ENCODE measurements at places on chromosomes 5 and 9.

DNA sequence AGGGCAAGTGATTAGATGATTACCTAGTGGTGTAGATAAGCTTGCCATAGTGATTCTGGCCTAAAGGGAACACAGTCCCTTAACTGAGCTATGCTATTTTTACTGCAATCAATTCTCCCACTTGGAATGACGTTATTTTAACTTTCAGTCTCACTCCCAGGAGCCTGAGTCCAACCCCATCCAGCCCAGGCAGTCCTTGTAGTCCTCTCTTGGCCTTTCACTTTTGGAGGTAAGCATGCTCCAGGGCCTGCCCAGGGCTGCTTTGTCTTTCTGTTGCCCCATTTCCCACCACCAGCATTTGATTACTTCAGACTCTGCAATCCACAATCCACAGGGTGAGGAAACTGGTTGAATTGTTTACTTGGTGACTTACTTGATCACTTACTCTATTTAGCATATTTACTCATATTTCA, 233.0 kb downstream of the CD180 start:
- DNase-seq: peak; percentile 39

DNA sequence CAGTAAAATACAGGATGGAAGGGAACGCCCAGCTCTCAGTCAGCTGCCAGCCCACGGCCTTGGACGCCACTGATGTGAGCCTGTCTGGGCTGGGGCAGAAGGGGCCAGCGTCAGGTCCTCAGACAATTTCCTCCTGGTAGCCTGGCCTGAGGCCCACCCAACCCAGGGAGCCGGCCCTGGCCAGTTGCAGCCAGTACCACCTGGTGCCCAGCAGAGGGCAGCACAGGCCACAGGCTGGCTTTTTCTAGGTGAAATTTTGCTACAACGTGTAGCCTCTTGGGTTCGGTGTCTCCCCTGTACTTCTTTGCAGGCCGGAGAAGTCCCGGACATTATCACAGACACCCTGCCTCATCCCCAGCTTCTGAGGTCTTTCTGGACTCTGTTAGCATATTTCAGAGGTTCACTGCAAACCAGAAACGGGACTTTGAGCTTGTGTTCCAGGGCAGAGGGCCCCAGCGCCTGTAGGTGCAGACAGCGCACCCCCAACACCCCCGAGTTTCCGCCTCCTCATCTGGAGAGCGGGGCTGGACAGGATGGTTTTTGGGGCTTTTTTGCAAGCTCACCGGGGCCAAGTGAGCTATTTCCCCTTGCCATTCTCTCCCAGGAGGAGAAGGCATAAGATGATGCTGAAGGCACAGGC, 45.9 kb upstream of the KCNMB1 start:
- peak; percentile 78 for DNase-seq

DNA sequence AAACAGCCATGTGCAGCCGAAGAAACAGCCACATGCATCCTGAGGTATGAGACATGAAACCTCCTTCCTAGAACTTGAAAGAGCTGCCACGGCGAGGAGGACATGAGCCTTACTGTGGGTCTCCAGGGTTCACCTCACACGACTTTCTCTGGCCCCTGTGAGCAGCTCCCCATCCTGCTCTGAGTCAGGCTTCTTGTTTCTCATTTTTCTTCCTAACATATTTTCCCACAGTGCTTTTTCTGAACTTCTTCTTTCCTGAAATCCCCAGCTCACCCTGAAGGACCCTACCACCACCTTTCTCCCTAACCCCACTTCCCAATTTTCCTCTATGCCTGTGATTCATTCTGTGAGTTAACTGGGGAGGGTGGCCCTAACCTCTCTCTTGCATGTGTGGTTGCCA, 33.7 kb upstream of the ADRB2 start:
- no peak for DNase-seq

DNA sequence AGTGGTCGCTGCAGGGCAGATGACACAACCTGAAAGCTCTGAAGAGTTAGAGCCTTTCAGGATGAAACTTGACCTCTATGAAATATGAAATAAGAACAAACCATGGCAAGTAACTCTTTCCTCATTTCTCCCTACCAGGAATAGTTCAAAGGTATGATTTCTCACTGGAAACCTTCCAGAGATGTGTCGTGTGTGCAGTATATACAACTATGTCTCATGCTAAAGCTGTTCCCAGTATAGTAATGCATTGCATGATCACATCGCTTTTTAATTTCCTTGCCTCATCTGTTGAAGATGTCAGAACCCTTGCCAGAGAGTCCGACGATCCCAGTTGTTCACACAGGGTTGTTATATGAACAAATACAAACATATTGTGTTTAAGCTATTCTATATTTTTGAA, 45.8 kb upstream of the RGMB start:
- DNase-seq: no peak

DNA sequence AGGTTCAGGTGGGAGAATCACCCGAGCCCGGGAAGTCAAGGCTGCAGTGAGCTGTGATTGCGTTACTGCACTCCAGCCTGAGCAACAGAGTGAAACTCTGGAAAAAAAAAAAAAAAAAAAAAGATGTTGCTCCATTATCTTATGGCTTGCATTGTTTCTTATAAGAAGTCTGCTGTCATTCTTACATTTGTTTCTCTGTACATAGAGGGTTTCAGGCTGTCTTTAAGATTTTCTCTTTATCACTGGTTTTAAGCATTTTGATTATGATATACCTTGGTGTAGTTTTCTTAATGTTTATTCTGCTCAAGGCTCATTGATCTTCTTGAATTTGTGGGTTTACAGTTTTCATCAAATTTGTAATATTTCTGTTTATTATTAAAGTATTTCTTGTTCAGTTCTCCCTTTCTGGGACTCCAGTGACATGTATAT, 35.2 kb downstream of the MVB12B start:
- no peak for DNase-seq

DNA sequence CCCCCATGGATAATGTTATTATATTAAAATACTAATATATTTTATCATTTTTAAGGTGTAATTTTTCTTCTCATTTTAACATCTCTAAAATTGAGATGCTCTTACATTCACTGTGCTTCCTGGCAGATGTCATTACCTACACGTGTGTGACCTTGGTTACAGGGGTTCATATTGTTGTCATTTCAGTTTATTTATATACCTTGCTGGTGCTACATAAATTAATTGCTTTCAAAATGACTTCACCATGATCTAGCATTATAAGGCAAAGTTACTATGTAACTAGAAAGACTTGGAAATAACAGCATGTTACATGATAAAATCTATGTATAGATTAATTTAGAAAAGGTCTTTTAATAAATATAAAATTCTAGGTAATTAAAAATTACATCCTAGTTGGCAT, 60.9 kb downstream of the ARHGEF28 start:
- DNase-seq: no peak

Measured in WTC11 (cell line).